ENCODE measurements at places on chromosomes 4 and X.

- no peak for DNase-seq
These were observed 122.7 kb downstream of the TMEM164 start for GRCh38 chrX:110125446-110126162.

DNA sequence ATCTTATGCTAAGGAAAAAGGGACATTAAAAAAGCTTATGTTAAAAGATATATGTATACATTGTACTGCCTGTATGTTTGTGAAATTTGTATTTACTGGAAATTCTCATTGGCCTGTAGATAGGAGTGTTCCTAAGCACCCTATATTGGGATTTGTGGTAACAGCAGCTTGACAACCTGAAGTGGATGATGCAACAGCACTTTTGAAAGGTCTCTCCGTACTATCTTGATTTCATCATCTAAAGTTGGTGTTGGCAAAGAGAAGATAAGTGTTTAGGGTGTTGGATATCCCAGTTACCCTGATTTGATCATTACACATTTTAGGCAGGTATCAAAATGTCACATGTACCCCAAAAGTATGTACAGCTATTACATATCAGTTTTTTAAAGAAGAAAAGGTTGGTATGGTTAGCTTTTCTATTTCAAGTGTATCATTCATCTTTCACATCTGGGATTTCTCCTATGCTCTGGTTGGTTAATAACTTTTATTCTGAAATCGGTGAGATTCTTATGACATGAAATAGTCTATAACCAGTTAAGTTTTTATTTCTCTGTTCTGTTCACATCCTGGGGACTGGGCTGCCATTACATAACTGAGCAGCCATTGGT, 10.3 kb downstream of the HADH start:
- DNase-seq = no peak

- no peak for DNase-seq
These were observed 185.5 kb upstream of the PSAPL1 start for GRCh38 chr4:7620086-7620813.

- no peak for DNase-seq
These were observed 109.8 kb downstream of the LUZP4 start for GRCh38 chrX:115399306-115399705.

GRCh38 chr4:13542577-13543031, 1.7 kb downstream of the NKX3-2 start:
- DNase-seq = no peak

DNA sequence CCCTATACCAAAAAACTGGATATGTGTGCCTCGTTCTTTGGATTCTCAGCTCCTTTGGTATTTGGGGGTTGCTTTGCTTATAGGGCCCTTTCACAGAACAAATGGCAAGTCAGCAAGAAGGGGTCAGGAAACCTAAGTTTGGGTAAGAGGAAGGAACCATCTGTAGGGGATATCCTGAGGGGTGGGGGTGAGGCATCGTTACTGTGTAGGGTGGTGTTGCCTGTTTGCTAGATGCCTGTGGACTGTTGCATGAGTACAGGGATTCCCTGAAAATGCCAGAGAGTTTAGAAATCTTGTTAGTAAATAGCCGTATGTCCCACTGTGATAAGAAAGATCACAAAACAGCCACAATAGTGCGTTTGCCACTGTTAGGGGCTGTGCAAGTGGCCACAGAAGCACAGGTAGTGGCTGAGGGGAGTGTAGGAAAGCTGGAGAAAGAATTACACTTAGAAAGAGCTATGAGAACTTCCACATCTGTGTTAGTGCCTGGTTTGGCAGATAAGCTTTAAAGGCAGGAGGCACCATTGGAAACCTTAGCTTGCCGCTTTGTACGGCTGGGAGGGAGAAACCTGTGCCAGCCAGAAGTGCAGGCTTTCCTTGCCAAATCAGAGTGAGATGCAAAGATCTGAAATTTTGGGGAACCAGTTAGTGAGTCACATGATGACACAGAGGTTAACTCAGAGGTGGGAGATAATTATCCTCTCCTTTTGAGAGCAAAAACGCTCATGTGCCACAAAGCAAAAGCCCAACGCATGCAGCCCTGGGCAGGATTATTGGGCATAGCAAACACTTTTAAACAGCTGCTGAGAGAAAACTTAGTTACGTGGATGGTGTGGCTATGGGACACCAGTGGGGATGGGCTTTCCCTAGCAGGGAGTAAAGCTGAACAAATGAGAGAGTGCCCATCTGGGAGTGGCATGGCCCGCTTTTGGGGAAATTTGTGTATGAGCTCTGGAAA, 343.7 kb downstream of the ARAP2 start:
- DNase-seq = no peak

GRCh38 chr4:8615366-8615765, 22.8 kb downstream of the CPZ start:
- no peak for DNase-seq

GRCh38 chr4:158304694-158305093, 94.4 kb downstream of the TMEM144 start:
- DNase-seq = no peak

- no peak for DNase-seq
These were observed 446.4 kb downstream of the RPA4 start for GRCh38 chrX:97330151-97330550.

DNA sequence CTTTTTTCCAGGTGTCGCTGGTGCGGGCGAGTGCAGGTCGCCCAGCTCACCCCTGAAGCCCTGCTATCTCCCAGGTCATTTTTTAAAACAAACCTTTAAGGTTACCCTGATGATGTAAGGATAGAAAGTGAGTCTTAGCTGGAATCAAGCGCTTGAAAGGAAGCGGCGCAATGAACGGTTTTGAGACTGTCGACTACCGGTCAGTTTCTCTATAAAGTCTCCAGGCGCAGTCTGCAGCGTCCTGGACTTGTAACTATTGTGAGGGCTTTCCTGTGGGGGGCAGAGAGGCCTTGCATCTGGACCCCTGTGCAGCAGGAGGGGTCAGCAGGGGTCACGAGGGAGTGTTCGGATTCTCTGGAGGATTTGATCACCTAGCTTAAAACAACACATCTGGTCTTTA, 1.6 kb downstream of the KIT start:
- no peak for DNase-seq

DNA sequence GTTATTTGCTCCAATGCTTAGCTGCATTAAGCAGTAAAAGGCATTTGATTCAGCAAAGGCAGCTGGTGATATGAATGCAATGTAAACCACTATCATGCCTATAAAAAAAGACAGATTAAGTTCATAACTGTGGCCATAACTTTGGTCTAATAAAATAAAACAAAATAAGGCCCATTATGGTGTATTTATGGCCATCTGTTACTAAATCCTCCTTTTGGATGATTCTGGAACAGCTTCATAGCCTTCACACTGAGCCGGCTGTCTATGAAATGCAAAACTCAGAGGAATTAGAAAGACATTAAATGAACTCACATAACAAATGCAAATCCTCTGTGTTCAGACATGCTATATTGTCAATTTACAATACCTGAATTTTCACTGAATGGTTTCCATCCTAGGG, 223.7 kb upstream of the FAT4 start:
- DNase-seq = no peak

GRCh38 chrX:147699061-147699460, 212.7 kb upstream of the FMR1 start:
- no peak for DNase-seq

GRCh38 chr4:41144812-41145211, 69.5 kb downstream of the APBB2 start:
- no peak for DNase-seq

GRCh38 chrX:134624046-134624430, 34.2 kb downstream of the PLAC1 start:
- no peak for DNase-seq

DNA sequence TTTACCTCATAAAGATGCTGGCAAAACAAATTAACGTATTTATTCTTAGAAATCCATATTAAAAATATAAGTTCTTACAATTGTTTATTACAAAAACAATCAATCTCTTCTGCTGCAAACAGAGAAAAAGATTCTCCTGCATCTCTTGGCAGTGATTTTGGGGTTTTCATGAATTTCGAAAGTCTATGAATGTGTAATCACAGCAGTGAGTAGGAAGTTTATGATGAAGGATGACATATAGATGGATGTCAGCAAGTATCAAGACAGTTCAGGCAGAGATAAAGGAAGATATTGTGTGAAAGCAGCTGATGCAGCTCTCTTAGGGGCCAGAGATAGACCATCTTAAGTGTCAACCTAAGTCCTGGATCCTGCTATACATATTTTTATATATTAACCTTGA, 196.9 kb upstream of the BANK1 start:
- DNase-seq = no peak

DNA sequence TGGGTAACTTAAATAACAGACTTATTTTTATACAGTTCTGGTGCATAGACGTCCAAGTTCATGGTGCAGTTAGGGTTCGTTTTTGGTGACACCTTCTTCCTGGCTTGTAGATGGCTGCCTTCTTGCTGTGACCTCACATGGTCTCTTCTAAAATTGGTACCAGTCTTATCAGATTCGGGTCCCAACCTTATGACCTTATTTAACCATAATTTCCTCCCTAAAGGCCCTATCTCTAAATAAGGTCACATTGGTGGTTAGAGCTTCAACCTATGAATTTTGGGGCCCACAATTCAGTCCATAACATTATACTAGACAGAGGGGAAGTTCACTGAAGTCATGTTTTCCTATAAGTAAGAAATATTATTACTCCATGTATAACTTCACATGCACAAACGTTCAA, 128.0 kb downstream of the CFAP299 start:
- no peak for DNase-seq

DNA sequence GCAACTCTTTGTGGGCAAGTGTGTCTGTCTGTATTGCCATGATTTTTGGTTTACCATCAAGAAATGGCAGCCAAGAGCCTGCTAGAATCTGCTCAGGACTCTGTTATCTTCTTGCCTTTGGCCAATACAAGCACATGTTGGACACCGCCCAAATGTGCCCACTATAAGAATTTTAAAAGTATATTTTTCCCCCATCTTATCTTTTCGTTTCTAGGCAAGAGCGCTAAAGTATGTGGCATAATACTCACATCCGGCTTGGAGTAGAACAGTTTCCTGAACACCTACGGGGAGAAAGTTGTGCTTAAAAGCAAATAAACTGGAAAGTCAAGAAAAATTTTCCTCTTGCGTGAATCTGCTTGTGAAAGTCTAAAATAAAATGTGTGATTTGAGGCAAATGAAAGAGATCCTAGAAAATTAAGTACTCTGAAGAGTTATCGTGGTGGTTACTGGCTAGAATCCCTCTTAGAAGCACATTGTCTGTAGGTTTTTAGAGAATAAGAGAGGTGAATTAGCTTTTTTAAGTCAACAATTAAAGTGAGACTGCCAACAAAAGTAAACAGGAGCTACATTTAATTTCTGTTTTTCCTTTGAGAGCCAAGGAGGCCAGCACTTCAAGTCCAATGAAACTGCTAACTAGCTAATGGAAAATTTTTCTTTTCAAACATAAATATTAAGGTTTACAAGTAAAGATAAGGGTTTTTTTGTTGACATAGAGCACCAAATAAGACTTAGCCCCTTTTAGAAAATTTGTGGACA, 220.2 kb downstream of the SOWAHB start:
- DNase-seq = no peak

GRCh38 chr4:127501103-127501502, 131.7 kb upstream of the INTU start:
- no peak for DNase-seq

- DNase-seq = no peak
These were observed 424 bp upstream of the ZNF330 start for GRCh38 chr4:141220271-141220670.

- no peak for DNase-seq
These were observed 2.2 kb downstream of the AR start for GRCh38 chrX:67545893-67546495.

GRCh38 chrX:2334237-2334636, 166.5 kb downstream of the DHRSX start:
- no peak for DNase-seq

- DNase-seq = no peak
These were observed 299.9 kb downstream of the UNC5C start for GRCh38 chr4:95248720-95249425.

- peak; percentile 45 for DNase-seq
These were observed 63.8 kb upstream of the IRF2 start for GRCh38 chr4:184538023-184538599.

DNA sequence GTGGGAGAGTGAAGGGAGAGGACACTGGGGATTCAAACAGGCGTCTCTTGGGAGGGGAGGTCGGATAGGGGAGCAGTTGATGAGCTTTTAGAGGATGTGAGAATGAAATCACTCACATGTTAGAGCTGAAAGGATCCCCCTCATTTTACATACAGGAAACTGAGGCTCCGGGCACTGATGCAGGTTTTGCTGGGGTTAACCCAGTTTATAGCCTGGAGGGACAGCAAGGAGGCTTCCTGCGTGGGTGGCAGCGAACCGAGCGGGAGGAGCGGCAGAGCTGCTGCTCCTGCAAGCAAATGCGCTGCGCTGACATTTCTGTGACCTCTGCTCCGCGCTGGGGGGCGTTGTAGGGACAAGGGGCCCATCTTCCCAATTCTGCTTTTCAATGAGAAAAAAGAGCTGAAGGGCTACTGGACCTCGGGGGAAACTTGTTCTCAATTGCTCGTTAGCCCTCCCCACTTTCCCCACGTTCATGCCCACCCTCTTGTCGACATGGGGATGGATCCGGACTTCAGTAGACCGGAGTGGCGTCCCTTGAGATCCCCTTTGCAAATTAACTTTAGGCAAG, 1.2 kb upstream of the NEUROG2 start:
- no peak for DNase-seq

DNA sequence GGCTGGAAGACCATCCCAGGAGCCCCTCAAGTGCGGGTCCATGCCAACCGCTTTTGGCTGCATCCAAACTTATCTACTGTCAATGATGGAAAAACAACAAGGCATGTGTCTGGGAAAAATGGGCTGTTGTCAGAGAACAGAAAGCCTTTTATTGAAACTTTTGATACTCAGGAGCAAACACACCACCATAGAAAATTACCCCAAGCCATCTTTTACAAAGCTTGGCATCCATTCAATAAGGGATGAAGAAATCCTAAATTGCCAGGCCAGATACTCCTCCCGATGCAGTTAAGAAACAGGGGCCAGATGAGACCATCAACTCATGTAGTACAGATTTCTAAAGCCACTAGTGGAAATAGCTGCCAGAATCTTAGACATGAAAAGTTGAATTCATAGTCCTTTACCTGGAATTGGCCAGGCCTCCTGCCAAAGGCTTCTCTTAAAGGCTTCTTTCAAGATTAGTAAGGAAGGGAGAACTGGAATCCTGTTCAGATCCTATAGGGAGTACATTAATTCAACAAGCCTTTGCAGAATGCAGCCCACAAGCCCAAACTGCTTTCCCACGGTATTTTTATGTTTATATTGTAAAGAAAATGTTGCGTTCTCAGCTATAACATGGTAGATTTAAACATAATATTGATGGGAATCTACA, 145.4 kb upstream of the MAP3K15 start:
- DNase-seq = no peak

- DNase-seq = no peak
These were observed 17.0 kb upstream of the GABRA4 start for GRCh38 chr4:47010347-47010911.

DNA sequence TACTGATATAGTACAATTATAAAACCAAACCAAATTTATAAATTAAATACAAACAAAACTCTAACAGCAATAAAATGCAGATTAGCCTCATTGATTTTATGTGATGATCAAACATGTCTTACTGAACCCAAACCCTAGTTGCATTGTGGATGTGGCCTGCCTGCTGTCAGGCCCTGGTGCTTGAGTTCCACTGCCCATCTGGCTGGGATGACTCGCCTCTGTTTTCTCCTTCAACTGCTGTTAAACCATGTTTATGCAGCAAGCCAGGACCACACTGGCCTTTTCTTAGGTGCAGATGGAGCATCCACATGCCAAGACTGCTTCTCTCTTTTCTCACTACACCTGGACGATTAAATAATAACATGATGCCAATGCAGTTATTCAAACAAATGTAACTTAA, 22.6 kb downstream of the NAP1L5 start:
- DNase-seq = no peak
